ENCODE measurements at places on chromosomes 2 and 18.

DNA sequence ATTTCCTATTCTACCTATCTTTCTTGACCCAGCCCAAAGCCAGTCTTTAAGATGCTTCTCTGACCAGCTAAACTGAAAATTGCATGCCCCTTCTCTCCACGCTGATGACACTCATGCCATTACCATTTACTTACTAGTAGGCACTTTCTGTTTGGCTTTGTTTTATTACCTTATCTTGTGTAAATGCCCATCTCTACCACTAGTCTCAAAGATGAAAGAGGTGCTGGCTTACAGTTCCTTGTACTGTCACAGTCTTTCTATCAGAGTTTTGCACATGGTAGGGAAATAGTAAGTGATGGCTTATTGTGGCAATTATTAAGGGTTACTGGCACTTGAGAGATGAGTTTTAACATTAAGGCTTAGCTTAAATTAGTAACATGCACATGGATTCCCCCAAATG is 352.1 kb downstream of the RBM43 start:
- DNase-seq = no peak

DNA sequence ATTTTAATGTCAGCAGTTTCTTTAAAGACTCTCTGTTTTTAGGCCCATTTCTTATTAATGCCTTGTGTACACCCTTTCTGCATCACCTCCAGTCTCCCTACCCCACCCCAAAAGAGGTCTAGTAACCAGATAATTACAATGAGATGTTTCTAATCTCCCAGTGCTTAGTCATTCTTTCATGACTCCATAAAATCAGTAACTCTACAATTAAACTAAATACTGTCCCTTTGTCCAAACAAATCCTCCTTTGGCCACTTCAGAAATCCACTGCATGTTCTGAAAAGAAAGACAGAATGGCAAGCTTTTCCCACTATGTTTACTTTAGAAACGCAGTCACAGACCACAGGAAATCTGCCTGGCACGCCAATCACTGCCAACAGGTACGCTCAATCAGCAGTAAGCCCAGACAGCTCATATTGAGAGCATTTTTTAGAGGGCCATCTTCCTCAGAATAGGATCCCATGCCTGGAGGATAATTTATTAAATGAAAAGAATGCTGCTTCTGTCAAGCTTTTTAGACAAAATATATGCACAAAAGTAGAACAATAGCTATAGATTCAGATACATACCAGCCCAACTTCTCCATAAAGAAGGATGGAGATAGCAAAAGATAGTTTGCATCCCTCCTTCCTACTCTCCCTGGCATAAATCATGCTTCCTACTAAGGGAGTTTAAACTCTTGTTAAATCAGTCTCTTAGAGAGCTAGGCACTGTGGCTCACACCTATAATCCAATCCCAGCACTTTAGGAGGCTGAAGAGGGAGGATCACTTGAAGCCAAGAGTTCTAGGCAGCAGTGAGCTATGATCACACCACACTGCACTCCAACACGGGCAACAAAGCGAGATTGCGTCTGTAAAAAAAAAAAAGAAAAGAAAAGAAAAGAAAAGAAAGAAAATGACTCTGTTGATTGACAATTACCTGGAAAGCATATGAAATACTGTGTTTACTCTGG is 14.6 kb downstream of the CLASP1 start:
- no peak for DNase-seq

DNA sequence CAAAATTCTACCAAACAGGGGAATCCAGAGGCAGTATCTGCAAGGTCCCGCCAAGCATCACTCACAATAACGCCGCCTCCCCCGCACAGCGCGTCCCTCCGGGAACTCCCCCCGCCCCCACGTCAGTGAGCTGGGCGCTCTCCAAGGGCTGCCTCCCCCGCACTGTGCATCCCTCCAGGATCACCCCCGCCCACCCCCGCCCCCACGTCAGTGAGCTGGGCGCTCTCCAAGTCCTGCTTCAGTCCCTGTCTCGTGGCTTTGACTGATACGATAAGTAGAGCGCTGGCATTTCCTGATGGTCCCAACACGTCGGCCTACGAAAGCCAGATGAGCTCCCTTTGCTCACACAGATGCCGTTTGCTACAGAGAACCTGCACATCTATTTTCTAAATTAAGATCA is 130.7 kb upstream of the TPO start:
- DNase-seq = no peak

DNA sequence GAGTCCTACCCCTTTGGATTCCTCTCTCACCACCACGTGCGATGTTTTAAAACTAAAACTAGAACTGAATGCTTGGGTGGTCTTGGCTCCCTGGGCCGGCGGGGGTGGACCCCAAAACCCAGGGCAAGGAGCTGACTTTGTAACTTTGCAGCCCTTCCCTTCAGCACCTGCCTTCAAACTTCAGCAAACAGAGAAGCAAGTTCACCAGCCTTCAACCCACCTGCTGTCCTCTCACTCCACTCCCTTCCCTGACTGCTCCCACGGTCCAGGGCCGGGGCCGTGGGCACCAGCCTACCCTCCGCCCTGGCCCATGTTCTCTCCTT is 54.5 kb downstream of the COL6A3 start:
- DNase-seq = no peak

- DNase-seq = no peak
These were observed 4.3 kb downstream of the LRP2 start for GRCh38 chr2:169358016-169358415.

DNA sequence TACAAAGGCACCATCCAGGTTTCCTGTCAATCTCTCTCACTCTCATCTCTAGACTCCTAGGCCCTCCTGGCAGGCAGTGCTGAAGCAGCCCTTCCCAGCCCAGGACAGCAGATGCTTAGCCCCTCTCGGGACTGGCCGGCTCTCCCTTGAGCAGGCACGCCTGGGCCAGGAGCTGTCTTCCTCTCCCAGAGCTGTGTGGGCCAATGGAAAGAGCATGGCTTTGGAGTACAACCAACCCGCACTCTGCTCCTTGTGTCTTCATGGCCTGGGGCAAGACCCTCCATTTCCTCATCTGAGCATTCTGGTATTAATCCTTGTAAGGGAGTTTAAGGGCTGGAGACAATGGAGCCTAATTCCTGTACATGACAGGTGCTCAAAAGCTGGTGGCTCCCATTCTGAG is 97.2 kb downstream of the CAPN13 start:
- DNase-seq = no peak

GRCh38 chr2:202687276-202687675 is 52.5 kb downstream of the FAM117B start:
- no peak for DNase-seq

DNA sequence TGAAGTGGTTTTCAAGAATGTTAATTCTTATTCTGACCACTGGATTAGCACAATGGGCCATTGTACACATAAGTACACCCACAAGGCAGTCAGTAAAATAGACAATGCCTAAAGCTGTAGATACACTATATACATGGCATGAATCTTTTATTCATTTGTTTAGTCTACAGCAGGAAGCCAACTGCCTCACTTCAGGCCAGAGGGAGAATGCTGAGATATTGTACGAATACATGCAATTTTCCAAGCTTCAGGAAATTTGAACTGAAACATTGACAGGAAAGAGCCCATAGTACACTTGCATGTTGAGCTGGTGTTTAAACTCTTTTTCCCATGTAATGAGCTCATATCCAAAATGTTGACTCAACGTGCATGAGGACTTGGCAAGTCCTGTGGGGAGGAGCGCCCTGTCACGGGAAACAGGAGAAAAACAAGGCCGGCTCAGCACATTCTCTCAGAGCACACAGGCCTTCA is 111.6 kb upstream of the CYP1B1 start:
- DNase-seq = no peak

GRCh38 chr2:62296832-62297623 is 101.1 kb downstream of the B3GNT2 start:
- no peak for DNase-seq

Data from NCI-H1694 treated with DMSO at 0.1 percent for 48 hours (cell line).